ENCODE measurements at places on chromosomes 7 and 10.

DNA sequence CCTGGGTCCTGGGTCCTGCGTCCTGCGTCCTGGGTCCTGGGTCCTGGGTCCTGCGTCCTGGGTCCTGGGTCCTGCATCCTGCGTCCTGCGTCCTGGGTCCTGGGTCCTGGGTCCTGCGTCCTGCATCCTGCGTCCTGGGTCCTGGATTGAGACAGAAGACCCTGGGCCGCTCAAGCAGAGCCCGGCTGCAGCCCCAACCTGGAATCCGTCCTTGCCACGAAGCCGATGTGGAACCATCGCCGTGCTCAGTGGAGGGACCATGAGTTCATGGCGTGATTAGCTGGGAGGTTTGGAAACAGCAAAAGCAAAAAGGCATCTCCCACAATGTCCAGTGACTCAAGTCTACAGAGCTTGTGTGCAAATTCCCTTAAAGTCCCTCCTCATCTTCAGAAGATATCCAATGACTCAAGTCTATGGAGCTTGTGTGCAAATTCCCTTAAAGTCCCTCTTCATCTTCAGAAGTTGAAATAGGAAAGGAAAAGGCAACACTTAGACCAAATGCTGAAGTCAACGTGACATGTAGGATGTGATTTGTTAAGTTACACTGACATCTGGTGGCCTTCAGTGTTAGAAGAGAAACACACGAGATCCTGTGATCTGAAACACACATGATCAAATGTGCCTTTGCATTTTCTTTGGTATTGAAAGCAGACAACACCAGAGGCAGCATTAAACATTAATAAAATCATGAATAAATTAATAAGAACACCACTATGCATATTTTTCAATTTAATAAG lies 179.9 kb downstream of the PTPRN2 start:
- no peak for DNase-seq

GRCh38 chr7:113751547-113751946 lies 167.3 kb downstream of the PPP1R3A start:
- no peak for DNase-seq

- no peak for DNase-seq
Measured at GRCh38 chr7:44195889-44196288, 4.9 kb upstream of the YKT6 start.

- no peak for DNase-seq
Measured at GRCh38 chr10:106189292-106189691, 975.2 kb downstream of the SORCS1 start.

- no peak for DNase-seq
Measured at GRCh38 chr10:99689461-99689860, 30.2 kb downstream of the ENTPD7 start.

- no peak for DNase-seq
Measured at GRCh38 chr7:82347808-82348207, 95.8 kb downstream of the CACNA2D1 start.

GRCh38 chr7:157483515-157483914 lies 146.7 kb downstream of the DNAJB6 start:
- DNase-seq: no peak

DNA sequence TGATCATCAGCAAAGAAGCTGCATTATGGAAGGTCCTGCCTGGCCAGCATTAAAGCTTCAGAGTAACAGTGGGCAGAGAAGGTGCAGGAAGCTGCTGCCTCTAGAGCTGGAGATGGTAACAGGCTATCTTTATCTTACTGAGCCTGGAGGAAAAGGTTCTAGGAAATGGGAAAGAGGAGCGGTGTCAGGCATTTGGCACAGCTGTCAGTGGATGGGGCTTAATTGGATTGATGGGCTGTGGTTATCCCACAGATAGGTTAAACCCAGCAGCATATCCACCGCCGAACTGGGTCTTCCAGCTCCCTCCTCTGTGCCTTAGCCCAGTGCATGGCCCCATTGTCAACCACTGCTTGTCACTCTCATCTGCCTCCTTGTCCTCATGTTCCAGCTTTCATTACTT lies 127.6 kb downstream of the CCNY start:
- DNase-seq: no peak

GRCh38 chr7:67659091-67659490 lies 662.5 kb downstream of the TYW1 start:
- no peak for DNase-seq

DNA sequence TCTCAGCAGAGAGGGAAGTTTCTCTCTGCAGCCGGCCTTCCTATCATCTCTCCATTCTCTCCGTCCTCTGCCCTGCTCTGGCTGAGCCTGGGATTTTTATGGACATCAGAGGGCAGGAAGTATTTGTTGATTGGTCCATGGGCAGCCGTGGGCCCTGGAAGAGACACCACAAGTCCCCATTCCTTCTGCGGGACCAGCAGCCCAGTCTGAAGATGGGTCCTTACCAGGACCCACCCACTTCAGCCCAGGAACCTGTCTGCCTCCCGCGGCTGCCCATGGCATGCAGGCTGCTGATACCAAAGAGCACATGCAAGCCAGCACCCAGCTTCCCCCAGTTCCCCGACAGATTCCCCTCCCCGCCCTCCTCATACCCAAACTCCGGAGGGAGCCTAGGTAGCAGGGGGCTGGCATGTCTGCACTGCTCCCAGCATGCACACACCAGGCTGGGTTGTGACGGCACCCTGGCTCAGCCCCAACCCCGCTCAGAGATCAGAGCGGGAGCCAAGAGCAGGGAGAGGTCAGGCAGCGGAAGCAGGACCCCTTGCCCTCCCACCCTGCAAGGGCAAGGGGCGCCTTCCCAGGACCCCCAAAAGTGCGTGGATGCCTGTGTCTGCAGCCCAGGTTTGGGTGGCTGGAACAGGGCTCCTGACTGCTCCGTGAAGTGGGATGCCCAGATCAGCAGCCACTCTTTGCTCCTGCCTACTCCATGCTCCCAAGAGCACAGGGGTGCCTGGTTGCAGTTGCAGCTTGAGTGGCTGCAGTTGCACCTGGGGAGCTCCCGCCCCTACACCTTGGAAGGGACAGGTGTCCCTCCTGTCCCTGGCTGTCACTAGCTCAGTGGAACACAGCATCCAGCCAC lies 538.6 kb upstream of the POT1 start:
- DNase-seq: no peak

- DNase-seq: no peak
Measured at GRCh38 chr10:116848032-116848943, 1.0 kb upstream of the ENO4 start.

DNA sequence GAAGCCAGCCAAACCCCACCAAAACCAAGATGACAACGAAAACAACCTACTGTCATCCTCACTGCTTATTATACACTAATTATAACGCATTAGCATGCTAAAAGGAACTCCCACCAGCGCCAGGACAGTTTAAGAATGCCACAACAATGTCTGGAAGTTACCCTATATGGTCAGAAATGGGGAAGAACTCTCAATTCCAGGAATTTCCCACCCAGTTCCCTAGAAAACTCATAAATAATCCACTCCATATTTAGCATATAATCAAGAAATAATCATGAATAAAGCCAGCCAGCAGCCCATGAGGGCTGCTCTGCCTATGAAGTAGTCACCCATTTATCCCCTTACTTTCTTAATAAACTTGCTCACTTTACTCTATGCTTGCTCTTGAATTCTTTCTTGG lies 20.8 kb downstream of the MICU1 start:
- no peak for DNase-seq

DNA sequence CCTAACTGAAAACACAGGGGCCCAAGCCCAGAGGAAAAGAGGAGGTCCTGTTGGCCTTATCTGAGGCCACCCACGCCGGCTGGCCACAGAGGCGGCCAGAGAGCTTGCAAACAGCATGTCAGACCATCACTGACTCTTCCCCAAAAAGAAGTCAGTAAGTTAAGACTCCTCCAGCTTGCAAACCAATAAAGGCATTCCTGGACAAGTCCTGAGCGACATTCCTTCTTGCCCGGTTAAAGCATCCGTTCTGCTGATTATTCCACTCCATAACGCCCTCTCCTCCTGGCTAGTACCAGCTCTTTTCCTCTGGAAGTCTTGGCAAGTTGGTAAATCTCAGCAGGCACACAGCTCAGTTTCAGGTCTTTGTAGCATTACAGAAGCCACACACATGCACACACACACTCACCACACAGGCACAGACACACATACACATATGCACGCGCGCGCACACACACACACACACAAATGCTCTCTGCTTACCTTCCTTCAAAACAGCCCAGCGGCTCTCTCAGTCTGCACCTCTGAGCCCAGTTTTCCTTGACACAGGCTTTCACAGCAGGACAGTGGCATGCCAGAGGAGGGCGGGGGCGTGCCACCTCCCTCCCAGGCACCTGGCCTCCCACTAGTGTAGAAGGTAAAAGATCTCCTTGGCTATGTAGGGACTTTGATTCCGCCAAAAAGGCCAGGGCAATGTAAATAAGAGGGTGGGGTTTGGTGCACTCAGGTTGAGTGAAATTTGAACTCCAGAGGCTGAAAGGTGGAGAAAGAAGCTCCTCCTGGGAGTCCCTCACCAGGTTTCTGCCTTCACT lies 201.4 kb downstream of the TNS3 start:
- no peak for DNase-seq

DNA sequence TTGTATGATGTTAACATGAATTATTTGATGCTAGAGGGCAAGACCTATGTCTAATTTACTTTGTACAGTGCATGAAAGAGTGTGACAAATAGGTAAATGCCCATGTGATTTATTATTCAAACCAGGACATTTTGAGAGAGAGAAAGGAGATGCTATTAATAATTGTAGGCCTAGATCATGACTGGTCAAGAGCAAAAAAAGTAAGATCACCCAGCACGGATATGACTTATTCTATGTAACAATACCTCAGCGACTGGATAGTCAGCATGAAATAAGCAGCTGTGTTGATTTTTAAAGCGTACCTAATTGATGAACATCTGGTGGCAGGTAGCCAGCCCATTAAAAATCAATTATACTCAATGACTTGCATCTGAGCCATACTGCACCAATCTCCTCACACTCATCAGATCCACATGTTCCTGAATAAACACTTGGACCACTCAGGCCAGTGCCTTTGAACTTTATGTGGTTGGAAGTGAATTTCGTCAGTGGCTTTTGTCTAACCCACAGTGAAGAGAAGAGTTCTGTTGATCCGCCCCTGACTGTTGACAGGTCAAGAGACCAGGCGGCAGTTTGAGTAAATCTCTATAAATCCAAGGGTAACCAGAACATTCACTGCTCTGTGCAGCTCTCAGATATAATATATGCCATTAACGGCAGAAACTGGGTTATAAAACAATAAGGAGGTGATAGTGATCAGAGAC lies 435.3 kb downstream of the MDFIC start:
- DNase-seq: no peak

GRCh38 chr10:30466445-30466844 lies 32.5 kb downstream of the MAP3K8 start:
- DNase-seq: no peak

DNA sequence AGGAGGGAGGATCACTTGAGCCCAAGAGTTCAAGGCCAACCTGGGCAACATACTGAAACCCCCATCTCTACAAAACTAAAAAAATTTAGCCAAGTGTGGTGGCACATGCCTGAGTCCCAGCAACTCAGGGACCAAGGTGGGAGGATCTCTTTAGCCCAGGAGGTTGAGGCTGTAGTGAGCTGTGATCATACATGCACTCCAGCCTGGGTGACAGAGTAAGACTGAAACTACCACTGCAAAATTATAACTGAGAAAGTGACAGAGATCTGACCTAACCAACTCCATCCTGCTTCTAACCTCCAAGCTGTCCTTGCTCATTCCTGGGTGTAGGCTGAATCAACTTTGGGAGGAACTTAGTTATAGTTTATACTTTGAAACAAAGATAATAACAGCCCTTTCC lies 59.4 kb downstream of the HTR7 start:
- no peak for DNase-seq

GRCh38 chr7:32536585-32536984 lies 41.3 kb downstream of the AVL9 start:
- DNase-seq: no peak

DNA sequence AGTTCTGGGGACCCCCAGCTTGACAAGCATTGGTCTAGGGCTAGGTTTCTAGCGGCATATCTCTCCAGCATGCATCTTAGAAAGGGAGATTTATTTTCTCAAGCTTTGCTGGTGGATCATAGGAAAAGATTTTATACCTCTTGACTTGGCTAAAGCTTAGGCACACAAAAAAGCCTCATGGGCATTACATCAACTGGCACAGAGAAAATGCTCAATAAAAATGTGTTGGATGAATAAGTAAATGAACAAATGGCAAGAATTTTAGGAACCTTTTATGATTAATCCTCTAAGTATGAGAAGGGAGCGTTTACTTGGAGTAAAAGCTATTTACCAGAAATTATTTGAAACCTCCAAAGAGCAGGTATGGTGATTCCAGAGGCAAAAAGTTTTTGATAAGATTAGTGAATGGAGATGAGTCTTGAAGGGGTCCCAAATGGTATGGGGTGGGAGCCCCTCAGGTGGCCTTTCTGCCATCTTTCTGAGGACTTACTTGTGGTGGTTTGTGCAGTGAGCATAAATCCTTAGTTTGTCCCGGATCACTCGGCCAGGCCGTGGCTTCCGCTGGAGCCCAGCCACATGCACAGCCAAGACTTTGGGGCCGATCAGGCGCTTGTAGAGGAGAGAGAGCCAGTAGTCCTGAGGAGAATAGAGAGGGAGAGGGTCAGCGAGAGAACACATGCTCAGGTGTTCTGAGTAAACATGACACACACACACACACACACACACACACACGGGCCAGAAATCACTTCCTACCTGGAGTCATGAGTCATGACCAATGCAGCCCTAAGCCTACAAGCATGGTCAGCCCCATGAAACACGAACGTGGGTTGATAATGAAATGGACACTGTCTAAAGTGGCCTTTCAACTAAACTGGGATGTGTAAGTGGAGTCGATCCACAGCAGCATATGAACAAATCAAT lies 43.1 kb upstream of the HPS1 start:
- no peak for DNase-seq

DNA sequence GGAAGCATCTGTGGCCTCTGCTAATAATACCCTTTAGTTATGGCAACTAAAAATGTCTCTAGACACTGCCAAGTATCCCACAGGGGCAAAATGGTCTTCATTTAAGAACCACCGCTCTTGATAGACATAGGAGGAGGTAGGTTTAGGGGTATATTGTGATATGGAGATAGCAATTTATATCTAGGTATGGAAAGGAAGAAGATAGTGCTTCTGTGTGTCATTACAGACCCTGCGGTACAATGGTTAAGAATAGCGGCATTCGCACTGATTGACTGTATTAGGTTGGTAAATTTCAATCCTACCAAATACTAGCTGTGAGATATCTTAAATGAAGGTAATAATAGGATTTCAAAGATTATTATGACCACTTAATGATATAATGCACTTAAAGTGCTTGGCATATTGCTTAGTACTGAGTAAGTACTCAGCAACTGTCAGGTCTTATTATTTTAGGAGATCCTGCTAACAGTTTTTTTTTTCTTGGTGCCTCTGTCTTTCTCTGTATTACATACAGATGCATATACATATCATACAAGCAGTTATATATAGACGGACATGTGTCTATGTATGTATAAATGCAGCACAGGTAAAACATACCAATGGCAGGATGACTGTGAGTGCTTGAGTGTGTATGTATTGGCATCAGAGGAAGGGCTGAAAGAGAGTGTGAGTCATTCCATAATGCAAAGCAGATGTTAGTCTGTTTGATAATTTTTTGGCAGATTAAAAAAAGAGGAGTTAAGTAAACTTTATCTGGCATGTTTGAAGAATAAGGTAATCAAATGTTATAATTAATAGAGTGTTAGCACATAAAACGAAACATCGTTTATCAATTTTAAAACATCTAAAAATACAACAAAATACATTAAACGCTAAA lies 50.0 kb upstream of the ITGB8 start:
- no peak for DNase-seq

- no peak for DNase-seq
Measured at GRCh38 chr7:27636326-27637006, 26.2 kb downstream of the HIBADH start.

- DNase-seq: no peak
Measured at GRCh38 chr7:30804078-30804661, 33.0 kb downstream of the MINDY4 start.

- no peak for DNase-seq
Measured at GRCh38 chr10:43371418-43371817, at the start of gene FXYD4. Gene FXYD4 (plus strand): TSS chr10:43371636. CDS start chr10:43373747, 2,111 bp downstream.
